Lung (tissue), 17 donors: ENCODE measurements at places on chromosomes 5 and 9. TPM values are rescaled to one million over a fixed set of nuclear protein-coding genes. Genes with fewer than 3 reads are reported as not detected.

The LHX6 gene
- 11.3 TPM for total RNA-seq

The IL5 gene
- not detected for total RNA-seq

DNA sequence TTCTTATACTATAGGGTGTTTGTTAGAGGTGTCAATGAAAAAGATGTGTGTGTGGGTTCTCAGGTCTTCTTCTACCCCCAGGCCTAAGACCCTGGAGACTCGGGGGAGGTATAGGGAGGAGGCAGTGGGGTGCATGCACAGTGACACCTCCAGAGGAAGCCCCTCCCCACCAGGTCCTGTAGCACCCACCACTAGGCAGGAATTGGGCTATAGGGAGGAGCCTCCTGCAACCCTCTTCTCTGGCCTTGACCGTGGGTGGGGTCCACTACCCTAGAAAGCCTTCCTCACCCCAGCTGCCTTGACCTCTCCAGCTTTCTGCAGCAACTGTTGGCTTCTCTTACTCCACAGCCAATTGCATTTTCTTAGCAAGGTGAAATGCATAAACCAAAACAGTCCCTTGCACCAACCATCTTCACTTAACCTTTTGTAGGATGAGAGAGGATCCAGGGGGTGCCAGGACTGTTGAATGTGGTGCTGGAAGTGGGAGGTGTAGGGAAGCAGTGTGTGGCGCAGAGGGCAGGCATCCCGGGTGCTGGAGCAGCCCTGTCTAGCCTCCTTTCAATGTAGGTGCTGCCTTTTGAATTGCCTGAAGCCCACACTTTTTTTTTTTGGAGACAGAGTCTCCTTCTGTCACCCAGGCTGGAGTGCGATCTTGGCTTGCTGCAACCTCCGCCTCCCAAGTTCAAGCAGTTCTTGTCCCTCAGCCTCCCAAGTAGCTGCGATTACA, 128.5 kb downstream of the RGS3 start:
- no peak overlapping the region for H3K4me3 ChIP-seq
- no peaks in the 10 kb centered on the region for H3K27me3 ChIP-seq
- H3K27ac ChIP-seq: no peak overlapping the region
- DNase-seq: no peak

- no peaks in the 10 kb centered on the region for H3K36me3 ChIP-seq
- peak; percentile 69 for DNase-seq
- peaks cover 34% of the 10 kb centered on the region for H3K4me1 ChIP-seq
- H3K27me3 ChIP-seq: no peaks in the 10 kb centered on the region
These were observed 18.1 kb downstream of the C9orf50 start for GRCh38 chr9:129602598-129603415.

The SMIM33 gene
- not detected for total RNA-seq

DNA sequence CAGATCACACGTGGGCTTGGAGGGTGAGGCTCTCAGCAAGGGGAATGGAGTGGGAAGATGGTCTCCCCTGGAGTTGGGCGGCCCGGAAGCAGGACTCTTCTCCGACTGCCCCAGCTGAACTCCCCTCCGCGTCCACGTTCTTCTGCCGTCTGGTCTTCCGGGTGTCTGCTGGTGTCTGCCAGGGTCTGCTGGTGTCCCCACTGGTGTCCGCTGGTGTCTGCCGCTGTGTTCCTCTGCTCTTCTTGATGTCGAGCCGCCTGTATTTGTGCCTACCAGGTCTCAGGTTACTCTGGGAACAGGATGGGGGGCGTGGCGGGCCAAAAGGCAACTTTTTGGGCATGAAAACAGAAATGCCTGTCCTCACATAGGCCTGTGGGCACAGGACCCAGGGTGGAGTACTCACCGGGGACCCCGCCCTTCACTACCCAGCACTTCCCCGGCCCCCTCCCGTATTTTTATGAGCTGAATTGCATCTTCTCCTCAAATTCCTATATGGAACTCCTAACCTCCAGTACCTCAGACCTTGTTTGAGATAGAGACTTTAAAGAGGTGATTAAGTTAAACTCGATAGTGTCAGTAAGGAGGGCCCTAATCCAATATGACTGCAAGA, 675.4 kb downstream of the SEMA5A start:
- H3K27me3 ChIP-seq: no peaks in the 10 kb centered on the region
- H3K27ac ChIP-seq: no peak overlapping the region
- no peak overlapping the region for H3K4me3 ChIP-seq
- no peak for DNase-seq
- peaks cover 6% of the 10 kb centered on the region for H3K4me1 ChIP-seq

The GZMA gene
- 4.3 TPM for total RNA-seq

DNA sequence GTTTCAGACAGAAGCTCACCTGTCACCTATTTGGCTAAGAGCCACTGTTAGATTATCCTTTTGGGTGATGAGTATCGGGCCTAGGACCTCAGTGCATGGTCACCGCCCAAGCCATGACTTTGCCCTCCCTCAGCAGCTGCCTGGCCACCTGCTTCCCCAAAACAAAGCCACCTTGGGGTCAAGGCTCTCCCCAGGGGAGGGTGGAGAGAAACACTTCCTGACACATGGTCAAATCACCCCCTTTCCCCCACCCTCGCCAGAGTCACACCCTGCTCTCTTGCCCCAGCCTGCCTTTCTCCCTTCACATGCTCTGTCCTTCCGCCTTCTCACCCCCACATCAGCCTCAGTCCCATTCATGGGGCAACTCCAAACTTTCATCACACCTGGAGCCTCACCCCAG, 1.7 kb upstream of the HBEGF start:
- peaks cover 3% of the 10 kb centered on the region for H3K4me1 ChIP-seq
- DNase-seq: no peak
- no peaks in the 10 kb centered on the region for H3K36me3 ChIP-seq
- H3K27ac ChIP-seq: no peak overlapping the region
- no peaks in the 10 kb centered on the region for H3K27me3 ChIP-seq

- no peaks in the 10 kb centered on the region for H3K36me3 ChIP-seq
- H3K4me1 ChIP-seq: no peaks in the 10 kb centered on the region
- H3K4me3 ChIP-seq: no peak overlapping the region
- H3K27ac ChIP-seq: no peak overlapping the region
- H3K27me3 ChIP-seq: no peaks in the 10 kb centered on the region
These were observed 109.4 kb upstream of the DMRTA1 start for GRCh38 chr9:22337261-22337660.
